ENCODE measurements at places on chromosomes 7 and 10. TPM values are rescaled to one million over a fixed set of nuclear protein-coding genes. Genes with fewer than 3 reads are reported as not detected.
A peak's percentile ranks its signal among the peaks of the same experiment; 100 is the strongest.

Gene C10orf62
- not detected for total RNA-seq

Gene CC2D2B
- 6.7 TPM for total RNA-seq

Gene CH25H
- total RNA-seq = 0.48 TPM

Gene LDB3
- 0.97 TPM for total RNA-seq

Gene GIMAP5
- total RNA-seq = 22.6 TPM

DNA sequence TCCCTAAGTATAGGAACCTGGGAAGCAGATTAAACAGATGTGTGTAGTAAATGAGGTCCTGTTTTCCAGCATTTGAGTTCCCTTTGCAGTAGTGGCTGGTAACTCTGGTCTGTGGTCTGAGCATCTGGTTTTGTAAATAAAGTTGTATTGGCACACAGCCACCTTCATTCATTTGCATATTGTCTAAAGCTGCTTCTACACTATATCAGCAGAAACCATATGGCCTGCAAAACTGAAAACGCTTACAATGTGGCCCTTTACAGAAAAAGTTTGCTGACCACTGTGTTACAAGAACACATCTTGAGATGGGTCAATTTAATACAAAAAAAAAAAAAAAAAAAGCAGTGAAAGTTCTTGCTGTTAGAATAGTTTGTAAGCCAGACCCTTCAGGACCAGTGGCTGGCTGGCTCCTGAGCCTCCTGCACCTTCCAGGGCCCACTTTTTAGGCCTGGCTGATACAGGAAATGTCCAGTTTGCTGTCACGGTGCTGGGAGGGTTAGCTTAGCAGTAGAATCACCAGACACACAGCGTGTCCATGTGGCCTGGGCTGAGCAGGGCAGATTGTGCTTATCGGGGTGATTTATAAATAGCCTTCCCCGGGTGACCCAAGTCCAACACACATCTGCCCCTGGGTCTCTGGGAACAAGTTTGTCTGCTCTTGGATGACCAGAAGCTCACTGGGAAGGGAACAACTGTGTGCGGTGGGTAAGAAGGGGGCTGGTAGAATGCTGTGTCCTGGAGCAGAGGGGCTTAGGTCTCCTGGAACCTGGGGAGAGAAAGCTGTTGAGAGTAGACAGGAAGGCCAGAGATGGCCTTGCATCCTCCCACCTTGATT, 1.4 kb downstream of the C10orf71 start:
- no peak for DNase-seq

DNA sequence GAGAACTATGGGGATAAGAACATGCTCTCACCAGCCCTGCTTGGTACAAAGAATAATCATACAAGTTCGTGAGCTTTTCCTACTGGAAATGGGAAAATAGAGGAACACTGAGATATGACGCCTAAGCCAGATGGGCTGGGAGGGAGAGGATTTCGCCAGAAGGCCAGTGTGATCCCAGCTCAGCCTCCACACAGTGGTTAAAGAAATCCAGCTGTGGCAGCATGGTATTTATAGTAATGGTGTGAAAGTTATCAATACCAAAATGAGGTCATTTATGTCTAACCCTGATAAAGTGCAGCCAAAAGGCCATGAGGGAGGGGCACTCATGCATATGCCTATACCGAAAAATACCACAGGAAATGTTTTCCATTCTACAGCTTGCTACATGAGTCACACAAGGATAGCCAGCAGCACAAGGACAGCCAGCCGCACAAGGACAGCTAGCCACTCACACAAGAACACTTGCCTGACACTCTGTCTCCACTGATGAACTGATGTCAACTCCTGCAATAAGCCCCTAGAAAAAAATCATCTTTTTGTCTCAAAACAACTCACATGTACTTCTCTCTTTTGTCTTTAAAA, 49.4 kb downstream of the FRMPD2 start:
- no peak for DNase-seq

DNA sequence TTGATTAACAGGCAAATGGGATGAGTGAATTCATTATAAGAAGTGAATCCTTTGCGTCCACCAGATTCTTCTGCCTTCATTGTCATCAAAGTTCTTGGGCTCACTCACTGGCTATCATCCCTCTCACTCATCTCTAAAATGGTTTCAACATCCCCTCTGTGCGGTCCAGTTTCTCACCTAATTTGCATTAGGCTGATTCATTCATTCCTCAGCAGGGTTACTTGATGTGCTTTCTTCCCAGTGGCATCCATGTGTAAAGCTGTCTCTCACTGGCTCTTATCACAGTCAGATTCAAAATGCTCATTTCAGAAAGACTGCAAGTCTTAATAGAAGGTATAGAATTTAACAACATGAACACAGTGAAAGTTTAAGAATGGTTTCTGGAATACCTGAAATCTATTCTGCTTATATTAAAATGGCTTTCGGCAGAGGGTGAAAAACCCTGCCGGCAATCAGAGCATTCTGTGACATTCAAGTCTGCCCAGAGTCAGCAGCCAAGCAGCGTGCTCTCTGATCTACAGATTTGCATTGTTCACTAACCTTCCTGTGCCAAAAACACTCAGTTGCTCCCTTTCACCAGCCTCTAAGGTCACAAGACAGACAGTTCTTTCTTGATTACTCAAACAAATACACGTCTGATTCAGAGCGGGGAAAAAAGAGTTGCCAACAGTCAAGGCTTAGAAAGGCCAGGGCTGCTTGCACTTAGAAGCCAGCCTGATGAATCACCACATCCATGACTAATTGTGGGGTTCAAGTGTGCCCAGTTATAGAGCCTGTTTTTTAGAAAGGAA, 106.7 kb downstream of the TES start:
- peak; percentile 43 for DNase-seq

DNA sequence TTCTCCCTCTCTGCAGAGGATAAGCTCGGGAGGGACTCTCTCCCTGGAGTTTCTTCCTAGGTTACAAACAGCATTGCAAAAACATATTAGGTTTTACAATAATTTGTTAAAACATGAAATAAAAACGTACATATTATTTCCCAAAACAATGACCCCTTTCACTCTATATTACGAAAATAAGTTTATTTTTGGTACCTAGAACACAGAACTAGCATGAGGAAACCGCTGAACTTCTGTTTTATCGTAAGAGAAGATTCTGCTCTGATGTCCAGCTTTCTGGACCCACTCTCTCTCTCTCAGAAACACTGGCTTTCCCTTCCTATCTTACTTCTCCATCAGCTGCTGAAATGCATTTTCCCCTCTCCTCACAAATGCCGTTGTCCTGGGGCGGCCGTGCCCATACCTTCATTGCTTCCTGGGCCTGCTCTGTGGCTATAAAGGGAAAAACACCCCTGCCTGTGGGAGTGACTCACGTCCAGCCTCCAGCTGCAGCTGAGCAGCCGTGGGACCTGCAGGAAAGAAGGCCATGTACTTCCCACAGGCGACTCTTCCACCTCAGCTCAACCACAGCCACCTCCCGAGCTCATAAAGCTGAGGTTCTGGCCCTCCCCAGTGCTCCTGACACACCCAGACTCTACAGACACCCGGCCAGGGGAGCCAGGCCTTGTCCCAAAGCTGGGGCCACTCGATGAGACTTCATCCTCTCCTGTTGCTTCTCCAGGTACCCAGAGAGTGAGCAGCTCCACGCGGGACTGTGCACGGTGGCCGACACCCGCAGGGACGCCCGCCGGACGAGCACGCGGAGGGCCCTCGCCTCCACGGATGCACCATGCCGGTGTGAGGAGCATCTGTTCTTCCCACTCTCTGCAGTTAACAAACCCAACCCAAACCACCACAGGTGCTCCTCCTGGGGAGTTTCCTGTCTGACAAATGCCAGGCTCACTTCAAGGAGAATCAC, 3.1 kb downstream of the GPER1 start:
- no peak for DNase-seq

- no peak for DNase-seq
Observed at GRCh38 chr10:45135443-45136198, 134.9 kb downstream of the ZNF22 start.

GRCh38 chr10:43055991-43056567, 20.8 kb upstream of the RET start:
- no peak for DNase-seq

GRCh38 chr10:21746118-21746517, 212.1 kb downstream of the MLLT10 start:
- DNase-seq = no peak

GRCh38 chr7:73519867-73520672, 2.0 kb downstream of the BAZ1B start:
- DNase-seq = no peak

GRCh38 chr10:22230158-22230833, 12.5 kb upstream of the EBLN1 start:
- no peak for DNase-seq

GRCh38 chr7:69761290-69761922, 163.1 kb downstream of the AUTS2 start:
- no peak for DNase-seq

GRCh38 chr7:16951483-16952080, 69.8 kb upstream of the AGR3 start:
- DNase-seq = no peak

- no peak for DNase-seq
Observed at GRCh38 chr7:29956487-29956836, 33.1 kb downstream of the SCRN1 start.

- DNase-seq = no peak
Observed at GRCh38 chr10:95355301-95355700, 64.5 kb upstream of the PDLIM1 start.

GRCh38 chr7:75533926-75534325, 41.8 kb downstream of the SPDYE5 start:
- DNase-seq = no peak

DNA sequence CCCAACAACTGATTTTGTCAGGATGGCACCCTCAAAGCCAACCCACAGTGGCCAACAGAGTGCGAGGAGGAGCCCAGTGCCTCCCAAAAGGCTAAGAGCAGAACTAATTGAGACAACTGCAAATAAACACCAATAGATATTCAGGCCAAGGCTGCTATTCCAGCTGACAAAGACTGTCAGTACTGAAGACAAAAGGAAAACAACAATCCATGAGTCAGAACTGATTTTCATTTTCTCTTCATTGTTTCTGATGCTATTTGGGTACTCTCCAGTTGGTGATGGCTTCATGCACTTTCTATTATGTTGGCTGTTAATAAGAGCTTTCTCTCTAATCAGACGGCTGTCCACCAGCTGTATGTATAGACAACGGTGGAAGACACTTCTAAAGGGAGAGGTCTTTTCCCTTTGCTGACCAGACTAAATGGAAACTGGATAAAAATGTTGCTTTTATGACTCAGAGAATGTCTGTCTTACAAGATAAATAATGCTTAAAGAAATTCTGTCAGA, 515.9 kb downstream of the PARD3 start:
- no peak for DNase-seq

GRCh38 chr7:130829415-130829814, 95.4 kb upstream of the KLF14 start:
- DNase-seq = no peak

DNA sequence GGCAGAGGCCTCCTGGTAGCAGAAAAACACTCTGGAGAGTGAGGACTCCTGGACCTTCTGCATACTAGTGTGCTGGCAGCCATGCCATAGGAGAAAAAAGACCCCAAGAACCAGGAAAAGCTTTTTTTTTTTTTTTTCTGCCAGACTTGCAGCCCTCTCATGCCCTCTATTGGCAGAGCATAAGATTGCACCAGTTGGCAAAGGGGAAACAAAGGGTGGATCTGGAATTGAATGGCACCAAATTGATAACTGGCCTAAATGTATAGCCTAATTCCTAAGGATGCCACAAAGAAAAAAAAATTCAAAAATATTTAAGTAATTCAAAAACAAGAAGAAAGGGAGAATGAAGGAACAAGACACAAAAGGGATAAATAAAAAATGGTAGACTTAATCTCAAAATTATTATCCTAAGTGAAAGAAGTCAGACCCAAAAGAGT, 112.5 kb upstream of the GHITM start:
- DNase-seq = no peak

Measured in uterus (tissue), 4 donors.